ENCODE measurements at places on chromosomes 4 and X.

DNA sequence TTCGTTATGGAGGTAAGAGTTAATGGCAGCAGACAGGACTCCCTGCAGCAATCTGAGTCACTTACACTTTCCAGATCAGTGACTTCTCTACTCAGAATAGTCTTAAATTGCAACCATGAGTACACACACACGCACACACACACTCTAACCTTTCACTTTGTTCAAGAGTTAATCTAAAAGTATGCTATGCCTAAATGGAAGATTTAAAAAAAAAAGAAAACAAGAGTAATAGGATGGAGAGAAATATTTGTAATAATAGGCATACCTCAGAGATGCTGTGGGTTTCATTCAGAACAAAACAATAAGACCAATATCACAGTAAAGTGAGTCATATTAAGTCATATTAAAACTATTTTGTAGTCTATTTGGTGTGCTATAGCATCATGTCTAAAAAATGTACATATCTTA, 969.1 kb upstream of the PCDH10 start:
- no peak for DNase-seq

- no peak for DNase-seq
These were observed 1041.2 kb upstream of the INTU start for GRCh38 chr4:126591583-126591982.

- no peak for DNase-seq
These were observed 120.5 kb upstream of the SORBS2 start for GRCh38 chr4:185932491-185932890.

DNA sequence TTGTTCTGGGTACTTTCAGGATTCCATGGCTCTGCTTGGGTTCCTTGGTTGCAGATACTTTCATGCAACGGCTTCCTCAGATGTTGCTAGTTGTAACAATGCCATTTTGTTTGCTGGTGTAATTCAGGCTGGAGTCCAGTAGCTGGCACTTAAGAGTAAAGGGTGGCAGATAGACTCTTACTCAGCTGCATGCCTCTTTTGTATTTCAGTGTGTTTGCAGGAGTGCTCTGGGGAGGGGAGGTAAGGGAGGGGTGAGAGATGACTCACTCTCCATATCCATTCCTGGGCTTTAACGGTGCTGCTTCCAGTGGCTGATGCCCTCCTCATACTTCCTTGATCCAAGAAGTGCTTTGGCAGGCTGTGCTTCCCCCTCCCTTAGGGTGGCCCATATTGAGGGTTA, 155.2 kb downstream of the ZNF330 start:
- DNase-seq: no peak

DNA sequence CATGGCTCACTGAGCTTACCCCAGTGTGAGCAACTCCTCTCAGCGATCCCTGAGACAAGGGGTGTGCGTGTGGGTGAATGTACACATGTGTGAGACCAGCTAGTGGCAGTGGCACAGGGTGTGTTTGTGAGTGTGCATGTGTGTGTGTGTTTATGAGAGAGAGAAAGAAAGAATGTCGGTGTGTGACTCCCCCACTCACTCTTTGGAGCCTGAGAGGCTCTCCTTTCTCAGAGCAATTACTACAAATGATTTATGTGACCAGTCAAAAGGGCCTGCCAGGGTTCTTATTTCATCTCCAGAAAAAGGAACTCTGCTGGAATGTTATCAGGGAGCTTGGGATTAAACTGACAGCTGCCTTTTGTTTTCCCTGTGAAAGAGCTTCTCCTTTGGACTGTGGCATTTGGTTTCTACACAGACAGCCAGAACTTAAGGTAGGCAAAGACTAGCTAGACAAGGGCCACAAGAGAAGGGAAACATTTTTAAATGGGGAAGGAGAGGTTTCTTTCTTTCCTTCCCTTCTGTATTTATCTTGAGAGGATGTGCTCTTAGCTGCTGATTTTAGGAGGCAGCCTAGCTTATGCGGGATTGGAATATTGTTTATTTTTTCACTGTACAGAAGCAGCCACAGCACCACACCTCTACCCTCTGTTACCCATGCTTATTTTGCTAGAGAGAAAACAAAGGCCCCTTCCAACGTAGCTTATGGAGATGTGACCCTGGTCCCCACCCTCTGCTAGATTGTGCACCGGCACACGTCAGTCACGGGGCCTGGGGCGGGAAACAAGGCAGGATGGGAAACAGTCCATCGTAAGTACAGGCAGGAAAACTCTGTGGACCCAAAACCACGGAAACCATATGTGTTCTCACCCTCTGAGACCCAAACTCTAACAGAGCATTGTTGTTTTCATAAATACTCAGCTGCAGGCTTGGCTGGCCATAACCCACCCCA, 143.5 kb downstream of the MGST2 start:
- no peak for DNase-seq

GRCh38 chrX:103864886-103865534, 33.0 kb upstream of the RAB9B start:
- DNase-seq: no peak

DNA sequence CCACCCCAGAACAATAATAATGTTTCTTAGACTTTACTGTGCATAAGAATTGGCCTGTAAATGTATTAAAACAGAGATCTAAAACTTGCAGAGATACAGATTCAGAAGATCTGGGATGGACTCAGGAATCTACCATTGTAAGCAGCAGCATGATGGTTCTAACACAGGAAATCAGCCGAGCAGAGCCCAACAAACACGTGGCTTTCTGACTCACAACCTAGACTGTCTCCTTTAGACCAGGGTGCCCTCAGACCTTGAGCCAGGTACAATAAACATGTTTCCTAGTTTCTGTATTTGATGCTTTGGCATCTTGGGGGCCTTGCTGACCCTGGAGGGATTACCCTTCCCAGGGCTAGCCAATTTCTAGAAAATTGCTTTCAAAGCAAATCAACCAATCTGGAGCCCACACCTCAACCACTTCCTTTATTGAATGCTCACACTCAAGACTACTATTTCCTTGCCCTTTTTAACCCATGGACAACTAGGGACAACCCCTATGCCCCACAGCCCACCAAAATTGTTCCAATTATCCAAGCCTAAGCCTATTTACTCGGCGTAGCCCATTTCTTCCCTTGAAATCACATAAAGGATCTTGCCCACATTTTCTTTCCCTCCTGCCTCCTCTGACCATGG, 80.5 kb downstream of the TBC1D9 start:
- DNase-seq: peak; percentile 5

DNA sequence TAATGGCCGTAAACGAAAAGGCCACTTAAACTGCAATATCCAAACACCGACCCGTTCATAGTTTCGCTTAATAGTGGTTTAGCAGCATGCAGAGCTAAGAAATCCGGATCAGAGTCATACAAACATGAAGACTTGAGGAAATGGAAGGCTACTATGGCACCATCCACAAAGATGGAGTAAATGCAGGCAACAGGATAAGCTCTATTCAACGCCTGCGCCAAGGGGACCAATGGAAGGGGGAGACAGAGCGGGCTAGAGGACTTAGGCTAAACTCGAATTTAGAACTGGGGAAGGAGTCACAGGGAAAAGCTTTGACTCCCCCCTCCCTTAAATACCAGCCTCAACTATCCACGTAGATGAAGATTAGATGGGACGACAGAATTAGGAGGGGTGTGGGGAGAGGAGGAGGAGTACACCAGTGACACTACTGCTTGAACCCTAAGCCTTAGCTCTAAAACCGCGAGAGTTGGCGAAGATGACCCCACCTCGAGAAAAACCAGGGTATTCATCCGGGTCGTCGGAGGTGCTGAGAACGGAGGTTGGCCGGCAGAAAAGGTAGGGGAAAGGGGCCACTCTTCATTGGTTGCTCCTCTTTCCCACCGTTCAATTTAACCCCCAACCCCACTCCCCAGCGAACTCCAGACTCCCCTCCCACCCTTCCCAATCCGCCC, 3.5 kb downstream of the HUWE1 start:
- DNase-seq: peak; percentile 13

GRCh38 chr4:76545226-76545884, 110.3 kb downstream of the SHROOM3 start:
- DNase-seq: no peak

DNA sequence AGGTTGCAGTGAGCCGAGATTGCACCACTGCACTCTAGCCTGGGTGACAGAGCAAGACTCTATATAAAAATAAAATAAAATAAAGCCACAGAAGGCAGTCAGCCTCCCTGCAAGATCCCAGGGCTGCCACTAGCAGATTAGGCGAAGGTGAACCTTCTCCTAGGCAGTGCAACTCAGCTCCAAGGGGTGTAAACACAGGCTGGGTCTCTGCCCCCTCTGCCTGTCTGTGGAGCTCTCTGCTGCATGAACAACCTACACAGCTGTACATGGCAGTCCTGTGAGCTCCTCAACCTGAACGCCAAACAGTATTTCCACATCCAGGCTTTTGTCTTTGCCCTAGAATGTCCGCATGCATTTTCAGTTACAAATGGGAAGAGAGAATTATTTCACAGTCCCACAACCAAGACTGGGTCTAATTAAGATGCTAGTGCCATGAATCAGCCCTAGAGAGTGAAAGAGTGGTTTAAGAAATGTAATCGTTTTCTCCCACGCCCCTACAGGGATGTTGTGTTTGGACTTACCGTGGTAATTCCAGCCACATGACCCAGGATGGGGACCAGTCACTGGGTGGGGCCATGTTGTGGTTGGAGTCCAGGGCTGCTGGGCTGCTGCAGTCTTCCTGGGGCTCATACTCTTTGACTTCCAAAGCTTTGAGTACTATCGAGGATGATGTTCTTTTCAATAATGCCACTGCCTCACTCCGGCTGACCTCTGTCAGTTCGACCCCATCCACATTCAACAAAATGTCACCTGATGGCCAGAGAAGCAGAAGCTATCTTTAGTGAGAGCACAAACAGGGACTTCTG, 99.0 kb downstream of the FIP1L1 start:
- no peak for DNase-seq

GRCh38 chr4:88630756-88631155, 38.5 kb downstream of the HERC3 start:
- no peak for DNase-seq

- DNase-seq: no peak
These were observed 1162.1 kb downstream of the RAPGEF2 start for GRCh38 chr4:160265014-160265413.

DNA sequence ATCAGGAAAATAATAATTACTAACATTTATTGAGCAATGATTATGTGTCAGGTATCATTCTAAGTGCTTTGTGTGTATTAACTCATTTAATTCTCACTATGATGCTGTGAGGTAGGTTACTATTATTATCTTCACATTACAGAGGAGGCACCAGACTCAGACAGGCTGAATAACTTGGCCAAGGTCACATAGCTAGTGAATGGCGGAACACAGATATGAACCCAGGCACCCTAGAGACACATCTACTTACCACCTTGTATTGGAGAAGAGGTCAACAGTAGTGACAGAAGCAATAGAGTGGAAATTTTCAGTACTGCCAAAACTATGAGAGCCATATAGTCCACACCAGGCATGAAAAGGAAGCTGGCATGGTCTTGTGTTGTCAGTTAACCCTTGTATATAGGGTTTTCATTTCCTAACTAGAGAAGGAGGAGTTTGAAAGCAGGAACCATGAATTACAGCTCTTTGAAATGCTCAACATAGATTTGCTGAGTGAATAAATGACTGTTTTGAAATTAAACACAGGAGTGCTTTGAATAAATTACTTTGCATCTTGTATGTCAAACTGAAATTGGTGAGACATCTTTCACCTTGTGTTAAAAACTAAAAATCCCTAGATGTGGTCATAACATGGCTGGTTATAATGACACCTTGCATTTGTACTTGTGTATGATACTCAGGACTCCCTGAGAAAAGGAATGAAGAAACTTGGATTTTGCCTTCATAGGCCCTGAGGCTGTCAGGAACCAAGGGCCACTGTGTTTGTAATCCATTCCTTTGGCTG, 71.8 kb downstream of the RTL9 start:
- DNase-seq: no peak

All from CD4-positive, alpha-beta T cell (primary cell).